ENCODE measurements at places on chromosomes 11 and 22.
A peak's percentile ranks its signal among the peaks of the same experiment; 100 is the strongest.

DNA sequence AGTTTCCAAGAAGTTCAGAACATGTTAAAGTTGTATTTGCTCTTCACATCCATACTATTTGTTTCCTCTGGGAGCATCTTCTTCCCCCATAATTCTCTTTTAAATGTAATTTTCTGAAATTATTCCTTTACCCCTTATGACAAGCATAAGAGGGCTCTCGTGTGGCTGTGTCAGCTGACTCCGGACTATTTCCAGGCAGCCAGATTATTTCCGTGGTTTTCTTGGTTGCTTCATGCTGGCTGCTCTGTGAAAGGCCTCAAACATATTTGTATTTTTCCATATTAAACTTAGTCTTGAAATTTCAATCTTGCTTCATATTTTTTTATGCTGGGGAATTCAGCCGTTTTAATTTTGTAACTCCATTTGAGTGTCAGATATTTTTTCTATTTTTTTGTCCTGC lies 2.8 kb upstream of the MMP1 start:
- DNase-seq = no peak

DNA sequence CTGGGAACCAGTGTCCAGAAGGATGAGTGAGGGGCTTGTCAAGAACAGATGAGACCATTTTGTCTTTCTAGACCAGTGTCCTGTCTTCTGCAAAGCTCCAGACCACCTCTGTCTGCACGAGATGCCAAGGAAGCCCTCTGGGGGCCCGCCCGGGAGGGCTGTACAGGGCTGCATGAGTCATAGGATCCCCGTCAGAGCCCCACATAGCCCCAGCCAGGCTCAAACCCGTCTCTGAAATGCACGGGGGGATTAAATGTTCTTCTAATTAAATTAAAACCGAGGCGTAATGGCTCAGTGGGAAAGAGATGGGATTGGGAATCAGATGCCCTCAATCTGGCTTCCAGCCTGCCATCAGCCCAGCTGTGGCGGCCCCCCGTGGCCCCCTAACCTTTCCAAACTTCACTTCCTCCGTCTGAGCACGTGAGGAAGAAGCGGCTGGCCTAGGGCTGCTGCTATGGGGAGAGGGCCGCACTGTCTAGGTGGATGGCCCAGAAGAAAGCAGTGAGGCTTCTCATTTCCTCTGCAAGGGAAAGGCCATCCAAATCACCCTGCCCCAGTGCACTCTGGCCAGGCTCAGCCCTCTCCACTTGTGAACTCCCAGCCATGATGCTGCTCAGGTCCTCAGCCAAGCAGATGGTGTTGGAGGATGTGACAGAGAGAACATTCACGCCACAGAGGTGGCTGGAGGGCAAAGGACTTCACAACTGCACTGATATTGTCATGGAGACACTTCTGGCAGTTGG lies 32.8 kb downstream of the KCNQ1OT1 start:
- DNase-seq = no peak

DNA sequence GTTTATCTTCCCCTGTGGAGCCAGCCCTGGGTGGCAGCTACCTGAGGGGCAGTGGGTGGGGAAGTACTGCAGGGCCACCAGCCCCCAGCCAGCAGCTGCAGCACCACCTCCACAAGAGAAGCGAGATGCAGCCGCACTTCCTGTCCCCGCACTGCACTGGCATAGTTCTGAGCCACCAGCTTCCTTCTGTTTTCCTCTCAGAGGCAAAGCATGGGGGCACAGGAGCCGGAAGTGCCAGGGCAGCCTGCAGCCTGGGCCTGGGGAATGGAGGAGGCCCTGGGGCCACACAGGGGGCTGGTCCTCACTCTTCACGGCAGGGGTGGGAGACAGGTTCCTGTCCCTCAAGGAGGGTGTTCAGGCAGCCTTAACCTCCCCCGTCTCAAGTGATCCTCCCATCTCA lies 11.9 kb upstream of the SH3BP1 start:
- no peak for DNase-seq

DNA sequence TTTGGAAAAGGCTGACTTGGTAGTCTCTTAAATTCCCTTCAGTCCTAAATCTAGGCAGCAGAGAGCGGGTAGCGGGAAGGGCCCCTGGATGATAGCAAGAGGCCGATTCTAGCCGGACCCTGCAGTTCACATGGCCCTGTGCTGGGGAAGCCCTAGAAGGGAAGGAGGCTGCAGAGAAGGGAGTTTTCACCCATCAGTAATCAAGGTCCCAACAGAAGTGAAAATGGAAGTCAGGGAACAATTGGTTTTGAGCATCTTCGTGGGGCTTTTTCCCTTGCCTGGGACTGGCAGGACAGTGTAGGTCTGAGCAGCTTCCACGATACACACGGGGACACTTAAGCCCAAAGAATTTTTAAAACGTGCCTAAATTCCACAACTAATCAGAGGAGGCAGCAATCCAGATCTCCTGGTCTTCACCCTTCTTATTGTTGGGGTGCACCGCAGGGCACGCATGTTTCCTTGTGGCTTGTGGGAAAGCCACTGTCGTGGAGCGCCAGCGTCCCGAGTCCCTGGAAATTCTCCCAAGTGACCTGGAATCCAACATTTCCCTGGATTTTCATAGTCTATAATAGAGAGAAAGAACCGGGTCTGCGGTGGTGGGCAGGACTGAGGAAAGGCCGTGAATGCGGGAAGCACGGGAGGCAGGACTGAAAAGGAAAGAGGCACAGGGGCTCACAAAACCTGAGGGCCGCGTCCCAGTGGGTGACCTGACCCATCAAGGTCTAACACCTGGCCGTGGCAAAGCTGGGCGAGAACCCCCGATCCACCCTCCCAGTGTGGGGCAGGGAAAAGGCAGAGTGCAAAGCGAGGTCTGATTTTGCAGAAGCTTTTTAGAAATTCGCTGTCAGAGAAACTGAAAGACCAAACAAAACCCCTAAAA lies 846 bp upstream of the OAF start:
- DNase-seq = no peak

DNA sequence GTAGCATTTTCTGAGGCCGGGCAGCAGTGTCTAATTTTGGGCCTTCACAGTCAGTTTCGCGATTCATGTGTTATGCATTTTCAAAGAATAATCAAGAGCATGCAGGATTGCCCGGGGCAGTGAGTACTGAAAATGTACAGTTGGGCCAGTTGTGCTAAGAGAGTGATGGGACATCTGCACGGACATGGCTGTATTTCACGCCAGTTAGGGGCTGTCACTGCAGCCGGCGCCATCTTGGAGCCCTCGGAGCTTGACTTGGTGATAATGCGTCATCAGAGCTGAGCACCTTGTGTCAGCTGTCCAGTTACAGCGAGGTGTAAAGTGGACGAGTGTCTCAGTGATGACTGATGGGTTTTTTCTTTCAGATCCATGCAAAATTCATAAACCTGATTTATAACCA lies 188.9 kb downstream of the TBC1D22A start:
- DNase-seq = no peak

GRCh38 chr11:120068114-120068573 lies 69.8 kb downstream of the TRIM29 start:
- DNase-seq = no peak

GRCh38 chr11:96055706-96056387 lies 131.9 kb upstream of the MTMR2 start:
- no peak for DNase-seq

GRCh38 chr22:23571486-23571885 lies 8.6 kb downstream of the IGLL1 start:
- DNase-seq = no peak

DNA sequence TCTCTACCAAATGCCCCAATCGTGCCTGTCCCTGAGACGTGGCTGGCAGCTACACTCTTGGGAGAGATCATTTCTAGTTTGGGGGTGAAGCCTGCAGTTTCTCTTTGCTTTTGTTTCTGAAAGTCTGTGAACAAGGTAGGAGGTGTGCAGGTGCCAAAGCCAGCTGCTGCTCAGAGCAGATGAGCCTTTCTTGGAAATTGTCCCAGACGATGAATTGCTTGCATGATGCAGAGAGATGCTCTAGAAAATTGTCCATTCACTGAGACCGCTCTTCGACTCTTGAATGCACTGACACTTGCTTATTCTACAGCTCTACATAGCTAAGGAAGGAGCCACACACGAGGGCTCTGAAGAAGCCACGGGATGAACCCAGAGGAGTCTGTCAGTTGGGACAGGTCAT lies 225.6 kb upstream of the E2F8 start:
- peak; percentile 77 for DNase-seq

- DNase-seq = no peak
Measured at GRCh38 chr22:42258126-42258525, 12.3 kb downstream of the TCF20 start.

GRCh38 chr11:102749101-102749722 lies 24.5 kb upstream of the MMP8 start:
- DNase-seq = no peak

DNA sequence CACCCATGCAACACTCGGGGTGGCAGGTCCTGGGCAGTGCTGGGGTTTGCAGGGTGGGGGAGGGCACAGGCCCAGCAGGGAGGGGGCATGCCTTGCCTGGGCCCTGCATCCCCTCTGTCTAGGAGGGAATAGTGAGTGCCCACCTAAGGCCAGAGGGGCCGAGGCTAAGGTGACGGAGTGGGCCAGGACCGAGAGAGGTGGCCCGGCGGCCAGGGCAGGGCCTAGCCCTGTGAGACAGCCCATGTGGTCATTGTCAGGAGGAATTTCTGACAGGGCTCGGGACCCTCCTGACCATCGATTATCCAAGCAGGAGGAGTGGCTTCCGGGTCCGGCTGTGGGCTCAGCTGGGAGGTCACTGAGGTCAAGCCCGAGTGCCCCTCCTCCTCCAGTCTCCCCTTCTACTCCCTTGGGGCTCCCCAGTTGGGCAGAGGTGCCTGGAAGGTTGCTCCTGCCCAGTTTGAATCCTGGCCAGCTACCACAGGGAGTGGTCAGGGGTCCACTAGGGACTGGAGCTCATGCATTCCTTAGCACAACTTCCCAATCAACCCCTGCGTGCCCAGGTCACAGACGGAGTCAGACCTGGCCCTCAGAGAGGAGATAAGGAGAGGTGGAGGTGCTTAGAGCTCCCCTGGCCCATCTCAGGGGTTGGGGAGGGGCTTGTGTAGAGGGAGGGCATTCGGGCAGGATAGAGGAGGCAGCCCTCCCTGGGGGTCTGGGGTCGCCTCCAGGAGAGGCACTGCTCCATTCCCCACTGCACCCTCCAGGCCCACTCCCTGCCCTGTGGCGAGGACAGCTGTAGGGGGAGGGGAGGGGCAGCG lies 14.7 kb downstream of the GP1BB start:
- no peak for DNase-seq

DNA sequence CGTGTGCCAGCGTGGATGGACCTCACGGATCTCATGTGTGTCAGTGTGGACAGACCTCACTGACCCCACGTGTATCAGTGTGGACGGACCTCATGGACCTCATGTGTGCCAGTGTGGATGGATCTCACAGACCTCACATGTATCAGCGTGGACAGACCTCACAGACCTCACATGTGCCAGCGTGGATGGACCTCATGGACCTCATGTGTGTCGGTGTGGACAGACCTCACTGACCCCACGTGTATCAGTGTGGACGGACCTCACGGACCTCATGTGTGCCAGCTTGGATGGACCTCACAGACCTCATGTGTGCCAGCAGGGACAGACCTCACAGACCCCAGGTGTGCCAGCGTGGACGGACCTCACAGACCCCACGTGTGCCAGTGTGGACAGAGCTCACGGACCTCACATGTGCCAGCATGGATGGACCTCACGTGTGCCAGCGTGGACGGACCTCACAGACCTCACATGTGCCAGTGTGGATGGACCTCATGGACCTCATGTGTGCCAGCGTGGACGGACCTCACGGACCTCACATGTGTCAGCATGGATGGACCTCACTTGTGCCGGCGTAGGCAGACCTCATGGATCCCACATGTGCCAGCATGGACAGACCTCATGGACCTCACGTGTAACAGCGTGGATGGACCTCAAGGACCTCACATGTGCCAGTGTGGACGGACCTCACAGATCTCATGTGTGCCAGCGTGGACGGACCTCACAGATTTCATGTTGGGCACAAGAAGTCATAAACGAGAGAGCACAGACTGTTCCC lies 18.2 kb downstream of the TTLL8 start:
- DNase-seq = no peak

DNA sequence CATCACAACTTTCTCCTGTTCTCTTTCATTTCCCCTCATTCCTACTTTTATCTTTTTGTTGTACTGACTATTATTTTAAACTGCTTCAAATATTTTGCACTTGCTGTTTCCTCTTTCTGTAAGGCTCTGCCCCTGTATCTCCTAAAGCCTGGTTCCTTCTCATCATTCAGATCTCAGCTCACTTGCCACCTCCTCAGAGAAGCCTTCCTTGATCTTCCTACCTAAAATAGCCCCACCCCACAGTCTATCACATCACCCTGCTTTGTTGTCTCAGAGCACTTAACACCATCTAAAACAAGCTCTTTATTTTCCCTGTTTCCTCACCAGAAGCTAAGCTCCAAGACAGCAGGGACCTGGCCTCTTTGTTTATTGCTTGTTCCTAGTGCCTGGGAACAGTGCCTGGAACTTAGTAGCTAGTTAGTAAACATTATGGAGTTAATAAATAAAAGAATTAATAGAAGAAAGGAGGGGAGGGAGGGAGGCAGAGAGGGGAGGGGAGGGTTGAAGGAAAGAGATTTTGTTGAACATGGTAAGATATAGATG lies 2.5 kb upstream of the STK33 start:
- no peak for DNase-seq

DNA sequence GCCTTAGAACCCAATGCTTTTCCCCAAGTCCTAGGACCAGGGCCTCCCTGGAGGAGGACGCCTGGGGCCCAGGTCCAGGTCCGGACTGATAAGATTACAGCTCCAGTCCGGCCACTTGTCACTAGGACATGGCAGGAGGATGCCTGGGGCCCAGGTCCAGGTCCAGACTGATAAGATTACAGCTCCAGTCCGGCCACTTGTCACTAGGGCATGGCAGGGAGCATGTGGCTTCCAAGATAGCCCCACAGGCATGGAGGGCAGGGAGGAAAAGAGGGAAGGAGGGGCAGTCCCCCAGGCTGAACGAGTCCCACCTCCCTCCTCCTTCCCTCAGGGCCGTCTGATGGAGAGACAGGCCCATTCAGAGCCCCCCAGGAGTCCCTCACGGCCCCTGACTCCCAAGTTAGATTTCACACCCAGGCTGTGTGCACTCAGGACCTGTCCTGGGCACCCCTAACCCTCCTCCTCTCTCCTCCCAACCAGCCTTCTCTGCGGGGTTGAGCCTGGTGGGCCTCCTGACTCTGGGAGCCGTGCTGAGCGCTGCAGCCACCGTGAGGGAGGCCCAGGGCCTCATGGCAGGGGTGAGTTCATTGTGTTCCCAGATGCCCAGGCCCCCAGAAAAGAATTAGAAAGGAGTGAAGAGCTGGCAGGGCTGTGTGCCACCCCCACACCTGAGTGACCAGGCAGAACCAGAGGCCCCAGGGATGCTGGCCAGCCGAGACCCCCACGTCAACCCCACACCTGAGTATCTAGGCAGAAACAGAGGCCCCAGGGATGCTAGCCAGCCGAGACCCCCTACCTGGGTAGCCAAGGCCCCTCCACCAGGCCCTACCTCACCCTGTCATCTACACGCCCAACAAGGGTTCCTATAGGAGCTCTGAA lies 2.1 kb downstream of the TSPAN32 start:
- DNase-seq = no peak

- peak; percentile 11 for DNase-seq
Measured at GRCh38 chr22:37599153-37599552, 9.5 kb upstream of the GGA1 start.

GRCh38 chr11:696955-697491 lies 1.4 kb downstream of the TMEM80 start:
- DNase-seq = no peak
